ENCODE measurements at places on chromosomes 2 and 18.
A peak's percentile ranks its signal among the peaks of the same experiment; 100 is the strongest.

GRCh38 chr2:11101430-11101829 lies 53.8 kb upstream of the SLC66A3 start:
- no peak for DNase-seq

- no peak for DNase-seq
Measured at GRCh38 chr18:36780748-36781147, 48.1 kb downstream of the TPGS2 start.

- DNase-seq, result no peak
Measured at GRCh38 chr2:20217041-20217970, 7.6 kb downstream of the SDC1 start.

- peak; percentile 11 for DNase-seq
Measured at GRCh38 chr2:224517963-224518362, 67.2 kb downstream of the CUL3 start.
